ENCODE measurements at places on chromosomes 4 and X. TPM values are rescaled to one million over a fixed set of nuclear protein-coding genes. Genes with fewer than 3 reads are reported as not detected.

The EMCN gene
- 36.1 TPM for total RNA-seq

The SLC49A3 gene
- total RNA-seq: 2.9 TPM

The FAM149A gene
- total RNA-seq: 9.4 TPM

The CLDN22 gene
- not detected for total RNA-seq

The MRPS18C gene
- total RNA-seq: 44.7 TPM

The PPID gene
- 30.3 TPM for total RNA-seq

The RAB41 gene
- total RNA-seq: not detected

- DNase-seq: no peak
Observed at GRCh38 chr4:84407554-84408407, 91.3 kb downstream of the NKX6-1 start.

DNA sequence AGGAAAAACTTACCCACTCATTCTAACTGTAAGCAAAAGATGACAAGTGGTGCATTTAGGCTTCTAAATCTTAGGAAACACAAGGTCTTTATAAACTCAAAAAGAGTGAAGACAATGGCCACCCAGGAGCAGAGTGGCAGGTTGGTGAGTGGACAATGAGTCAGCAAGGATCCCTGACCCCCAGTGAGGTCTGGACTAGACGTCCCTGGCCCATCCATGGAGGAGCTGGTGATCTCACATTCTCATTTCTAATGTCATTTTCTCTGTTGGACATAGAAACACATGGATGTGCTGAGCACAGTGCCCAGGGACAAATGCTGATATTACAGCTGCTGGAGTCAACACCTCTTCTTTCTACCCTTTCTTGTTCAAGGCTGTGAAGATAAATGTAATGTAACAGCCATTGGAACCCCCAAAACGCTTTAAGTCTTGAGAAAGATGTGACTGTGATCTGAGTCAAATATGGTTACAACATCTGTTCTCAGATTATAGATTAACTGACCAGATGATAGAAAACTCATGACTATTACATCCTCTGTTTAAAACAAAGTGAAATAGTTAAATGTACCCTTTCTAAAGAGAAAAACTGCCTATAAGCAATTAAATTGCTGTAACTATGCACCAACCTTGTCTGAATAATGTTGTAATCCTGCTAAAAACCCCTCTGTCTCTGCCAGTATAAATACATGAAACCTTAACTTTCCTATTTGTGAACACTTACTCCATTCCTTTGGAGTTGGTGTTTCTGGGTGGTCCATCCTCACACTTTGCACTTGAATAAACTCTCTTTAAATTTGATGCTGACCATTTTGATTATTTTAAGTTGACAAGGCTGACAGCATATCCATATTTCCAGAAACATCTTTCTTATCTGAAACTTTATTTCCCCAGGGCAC is 92.7 kb downstream of the USP46 start:
- DNase-seq: no peak

- no peak for DNase-seq
Observed at GRCh38 chrX:132365490-132365889, 123.3 kb downstream of the MBNL3 start.

GRCh38 chrX:48021026-48021900 is 14.5 kb downstream of the SPACA5 start:
- DNase-seq: peak; percentile 88

DNA sequence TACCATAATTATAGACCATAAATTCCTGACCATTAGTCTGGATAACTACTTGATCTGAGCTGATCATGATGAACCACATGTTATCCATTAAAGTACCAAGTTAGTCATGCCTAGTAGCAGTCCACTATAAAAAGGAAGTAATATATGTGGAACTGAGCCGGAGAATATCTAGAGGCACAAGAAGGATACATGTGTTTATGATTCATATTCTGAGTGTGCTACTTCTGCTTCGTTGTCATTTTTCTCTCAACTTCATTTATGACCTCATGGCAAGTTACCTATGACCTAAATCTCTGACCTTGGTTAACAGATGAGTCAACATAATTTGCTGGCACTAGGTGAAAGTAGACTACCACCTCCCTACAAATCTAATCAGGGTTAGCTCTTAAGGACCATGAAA is 56.5 kb upstream of the ANKRD17 start:
- DNase-seq: peak; percentile 3

GRCh38 chr4:122765692-122766352 is 33.3 kb downstream of the BBS12 start:
- DNase-seq: no peak

GRCh38 chr4:115292320-115293092 is 179.1 kb upstream of the NDST4 start:
- DNase-seq: no peak

DNA sequence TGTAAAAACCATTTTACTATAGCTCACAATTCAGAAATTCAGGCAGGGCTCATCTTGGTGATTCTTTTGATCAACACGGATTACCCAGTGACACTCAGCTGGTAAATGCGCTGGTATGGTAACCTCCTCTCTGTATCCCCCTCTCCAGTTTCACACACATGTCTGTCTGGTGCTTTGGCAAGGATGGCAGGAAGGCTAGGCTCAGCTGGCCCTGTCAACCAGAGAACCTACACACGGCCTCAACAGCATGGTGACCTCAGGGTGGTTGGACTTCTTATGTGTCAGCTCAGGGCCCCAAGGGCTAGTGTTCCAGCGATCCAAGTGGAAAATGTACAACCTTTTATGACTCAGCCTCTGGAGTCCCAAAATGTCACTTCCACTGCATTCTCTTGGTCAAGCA is 55.7 kb upstream of the EOLA2 start:
- DNase-seq: peak; percentile 54

- no peak for DNase-seq
Observed at GRCh38 chr4:99061048-99061700, 27.4 kb downstream of the ADH5 start.

- peak; percentile 40 for DNase-seq
Observed at GRCh38 chrX:51461053-51462044, 35.0 kb downstream of the NUDT11 start.

DNA sequence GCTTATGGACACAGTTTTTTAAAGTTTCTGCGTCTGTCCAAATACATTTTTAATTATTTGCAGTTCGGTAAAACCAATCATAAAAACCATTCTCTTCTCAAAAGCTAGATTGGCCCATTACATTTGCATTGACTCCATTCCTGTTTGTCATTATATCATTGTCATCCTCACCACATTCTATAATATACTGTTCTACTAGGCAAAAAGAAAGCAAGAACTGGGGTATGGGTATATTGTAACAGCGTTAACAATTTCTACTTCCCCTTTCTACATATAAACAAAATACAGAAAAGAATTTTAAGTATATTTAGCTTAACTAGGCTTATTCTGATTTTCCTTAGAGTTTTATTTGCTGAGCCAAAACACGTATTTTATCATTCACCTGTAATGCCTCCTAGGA is 91.8 kb downstream of the RAP1GDS1 start:
- no peak for DNase-seq

GRCh38 chr4:171524903-171525302 is 288.3 kb upstream of the GALNTL6 start:
- DNase-seq: no peak

DNA sequence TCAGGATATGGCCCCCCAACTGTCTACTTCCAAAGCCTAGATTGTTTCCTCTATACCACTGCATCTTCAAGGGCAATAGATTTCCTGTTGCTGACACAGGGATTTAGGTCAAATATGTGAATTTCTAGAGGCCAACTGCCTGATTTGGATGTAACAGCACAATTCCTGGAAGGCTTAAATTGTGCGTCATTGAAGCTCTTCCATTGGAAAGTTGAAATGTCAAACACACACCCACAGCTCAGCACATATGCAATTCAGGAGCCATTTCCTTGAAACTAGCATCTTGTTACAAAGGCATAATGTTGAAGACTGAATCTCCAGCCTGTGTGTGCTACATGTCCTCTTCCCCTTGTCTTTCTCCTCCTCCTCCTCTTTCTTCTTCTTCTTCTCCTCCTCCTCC is 158.6 kb downstream of the STK32B start:
- peak; percentile 35 for DNase-seq

DNA sequence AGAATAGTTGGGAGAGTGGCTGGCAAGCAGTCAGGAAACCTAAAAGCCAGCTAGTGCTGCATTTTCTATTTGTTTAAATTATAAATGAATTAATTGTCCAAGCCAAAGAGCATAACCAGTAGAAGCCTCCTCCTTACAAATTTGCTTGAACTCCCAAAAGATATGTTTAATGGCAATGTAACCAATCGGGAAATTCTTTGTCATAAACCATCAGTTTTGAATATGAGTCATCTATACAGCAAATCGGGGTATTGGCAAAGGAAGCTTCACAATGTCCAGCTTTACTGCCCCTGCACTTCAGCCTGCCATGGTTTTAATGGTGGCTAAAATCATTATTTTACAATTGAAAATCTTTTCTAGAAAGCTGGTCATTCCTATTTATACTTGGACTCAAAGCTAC is 216.6 kb downstream of the SHROOM3 start:
- DNase-seq: no peak

GRCh38 chrX:12922599-12922919 is 16.1 kb downstream of the TLR8 start:
- DNase-seq: no peak

GRCh38 chrX:44308869-44309268 is 34.6 kb downstream of the EFHC2 start:
- DNase-seq: no peak

DNA sequence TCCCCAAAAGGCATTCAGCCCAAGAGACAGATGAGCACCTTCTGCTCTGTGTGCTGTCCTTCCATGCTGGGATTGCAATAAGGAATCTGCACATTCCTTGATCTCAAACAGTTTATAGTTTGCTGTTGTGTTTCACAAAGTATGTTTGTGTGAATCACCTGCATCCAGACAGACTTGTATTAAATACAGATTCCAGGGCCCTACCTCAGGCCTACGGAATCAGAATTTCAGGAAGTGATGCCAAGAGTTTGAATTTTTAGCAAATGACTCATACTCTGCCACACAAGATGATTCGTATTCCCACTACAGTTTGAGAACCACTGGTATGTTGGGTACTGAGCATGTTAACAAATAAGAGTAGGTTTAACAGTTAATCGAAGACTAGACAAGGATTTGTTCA is 7.0 kb downstream of the VAMP7 start:
- no peak for DNase-seq

- DNase-seq: peak; percentile 54
Observed at GRCh38 chr4:20017777-20018115, 234.0 kb upstream of the SLIT2 start.

DNA sequence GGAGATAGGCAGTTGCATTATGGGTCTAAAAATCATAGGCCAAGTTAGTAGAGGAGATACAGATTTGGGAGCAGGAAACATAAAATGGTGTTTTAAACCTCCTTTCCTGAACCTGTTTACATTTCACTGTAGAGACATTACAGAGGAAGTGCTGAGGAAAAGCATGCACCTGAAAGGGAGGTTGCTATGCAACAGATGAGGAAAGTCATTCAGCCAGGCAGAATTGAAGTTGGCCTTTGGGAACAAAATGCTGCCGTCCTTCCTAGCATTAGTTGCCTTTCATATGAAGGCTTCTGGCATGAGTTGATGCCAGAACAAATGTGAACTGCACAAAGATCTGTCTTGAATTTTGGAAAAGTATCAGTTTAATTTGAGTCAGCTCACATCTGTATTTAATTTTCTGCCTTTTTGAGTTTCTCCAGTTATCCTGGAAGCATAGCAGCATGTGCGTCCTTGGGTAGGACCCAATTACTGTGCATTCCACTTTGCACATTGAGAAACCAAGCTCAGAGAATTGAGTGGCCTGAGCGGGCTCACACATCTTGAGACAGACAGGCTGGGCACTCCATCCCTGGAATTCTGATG is 38.2 kb downstream of the MAGED1 start:
- DNase-seq: peak; percentile 82

DNA sequence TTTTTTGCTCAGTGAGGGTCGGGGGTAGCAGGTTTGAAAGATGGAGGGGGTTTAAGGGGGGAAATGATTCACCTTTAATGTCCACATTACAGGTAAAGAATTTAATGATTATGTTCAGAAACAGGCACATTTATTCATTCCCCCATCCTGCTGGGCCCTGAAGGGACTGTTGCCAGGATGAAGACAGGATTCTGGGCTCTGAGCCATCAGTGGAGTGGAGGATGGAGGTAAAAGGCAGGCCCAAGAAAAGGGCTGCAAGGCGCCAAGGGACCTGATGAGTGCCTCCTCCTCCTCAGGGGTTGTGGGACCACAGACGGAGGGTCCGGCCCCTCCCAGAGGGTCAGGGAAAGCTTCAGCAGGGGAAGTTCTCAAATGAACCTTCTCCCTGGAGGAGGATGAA is 40.4 kb upstream of the PROM1 start:
- DNase-seq: peak; percentile 35

- peak; percentile 35 for DNase-seq
Observed at GRCh38 chr4:124459196-124459940, 253.2 kb downstream of the ANKRD50 start.

GRCh38 chr4:170818786-170819185 is 729.0 kb upstream of the AADAT start:
- DNase-seq: no peak

DNA sequence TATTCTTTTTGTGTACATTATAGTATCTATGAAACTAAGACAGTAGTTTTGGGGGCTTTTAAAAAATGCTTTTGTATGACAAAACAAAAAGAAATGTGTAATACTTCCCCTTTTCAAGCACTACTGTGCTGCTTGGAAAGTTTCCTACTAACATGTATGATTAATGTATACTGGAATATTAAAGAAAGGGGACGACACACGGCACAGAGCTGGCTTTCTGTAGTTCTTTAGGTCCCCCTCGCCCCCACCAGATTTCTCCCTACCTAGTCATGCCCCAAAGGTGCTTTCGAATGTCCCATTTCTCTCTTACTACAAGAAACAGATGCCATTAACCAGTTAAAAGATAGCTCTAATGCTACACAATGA is 1.6 kb upstream of the AP1S2 start:
- no peak for DNase-seq

DNA sequence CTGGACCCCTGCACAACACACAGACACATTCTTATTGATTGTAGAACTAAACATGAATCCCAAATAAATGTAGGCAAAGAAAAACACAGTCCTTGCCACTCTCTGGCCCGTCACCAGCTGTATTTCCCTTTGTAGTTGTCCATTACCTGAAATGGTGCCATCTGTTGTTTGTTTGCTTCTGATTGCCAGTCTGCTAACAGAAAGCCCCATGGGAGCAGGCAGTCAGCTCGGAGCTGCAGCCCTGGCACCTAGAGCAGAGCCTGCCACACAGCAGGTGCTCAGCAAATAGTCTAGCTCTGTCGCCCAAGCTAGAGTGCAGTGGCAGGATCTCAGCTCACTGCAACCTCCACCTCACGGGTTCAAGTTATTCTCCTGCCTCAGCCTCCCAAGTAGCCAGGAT is 28.9 kb downstream of the CPLX1 start:
- no peak for DNase-seq

DNA sequence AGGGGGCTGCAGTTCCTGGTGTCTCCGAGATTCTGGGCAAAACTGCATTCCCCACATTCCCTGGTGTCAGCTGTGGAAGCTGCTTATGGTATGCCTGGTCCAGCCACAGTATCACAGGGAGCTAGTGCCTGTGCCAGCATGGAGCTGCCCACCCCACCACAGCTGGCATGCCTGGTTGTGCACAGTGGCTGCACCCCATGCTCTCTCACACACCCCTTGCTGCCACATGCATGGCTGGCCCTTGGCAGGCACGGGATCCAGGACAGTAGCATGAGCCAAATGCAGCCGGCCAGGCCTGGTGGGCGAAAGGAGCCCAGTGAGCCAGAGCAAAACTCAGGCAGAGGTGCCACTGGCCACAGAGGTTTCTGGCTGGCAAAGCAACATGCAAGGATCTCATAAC is 418.0 kb upstream of the SPOCK3 start:
- DNase-seq: no peak

GRCh38 chrX:39837688-39838087 is 260.1 kb downstream of the BCOR start:
- DNase-seq: no peak

GRCh38 chr4:135365065-135365464 is 1163.5 kb upstream of the PABPC4L start:
- no peak for DNase-seq

Data from muscle of leg (tissue), 16 donors.